Aorta (tissue), 5 donors: ENCODE measurements at places on chromosomes 12 and 14.

DNA sequence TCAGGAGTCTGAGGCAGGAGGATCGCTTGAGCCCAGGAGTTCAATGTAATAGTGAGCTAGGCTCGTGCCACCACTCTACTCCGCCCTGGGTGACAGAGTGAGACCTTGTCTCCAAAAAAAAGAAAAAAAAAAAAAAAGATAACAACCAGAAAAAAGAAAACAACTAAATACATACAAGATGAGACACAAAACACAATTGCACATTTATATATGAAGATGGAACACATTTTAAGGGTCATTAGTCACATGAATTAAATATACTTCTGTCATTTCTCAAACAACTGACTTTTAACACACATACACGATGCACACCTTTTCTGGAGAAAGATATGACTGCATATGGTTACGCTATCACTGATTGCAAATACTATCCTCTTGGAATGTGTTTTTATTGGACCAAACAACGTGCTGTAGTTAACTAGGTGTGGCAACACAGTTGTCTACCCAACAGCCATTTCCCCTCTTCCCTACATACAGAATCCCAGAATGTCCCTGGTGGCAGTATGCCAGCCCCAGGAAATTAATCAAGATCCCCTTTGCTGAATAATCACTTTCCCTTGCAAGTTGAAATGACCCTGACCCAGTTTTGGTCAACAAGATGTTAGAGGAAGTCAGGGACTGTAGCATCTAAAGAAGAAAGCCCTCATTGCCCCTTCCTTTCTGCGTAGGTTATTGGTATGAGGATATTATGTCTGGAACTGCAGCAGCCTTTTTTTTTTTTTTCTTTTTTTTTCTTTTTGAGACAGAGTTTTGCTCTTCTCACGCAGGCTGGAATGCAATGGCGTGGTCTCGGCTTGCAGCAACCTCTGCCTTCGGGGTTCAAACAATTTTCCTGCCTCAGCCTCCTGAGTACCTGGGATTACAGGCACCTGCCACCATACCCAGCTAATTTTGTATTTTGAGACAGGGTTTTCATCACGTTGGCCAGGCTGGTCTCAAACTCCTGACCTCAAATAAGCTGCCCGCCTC, 5.6 kb upstream of the MYL6B start:
- no peaks in the 10 kb centered on the region for H3K27me3 ChIP-seq
- no peak overlapping the region for H3K27ac ChIP-seq
- H3K4me3 ChIP-seq = no peak overlapping the region
- DNase-seq = no peak
- H3K4me1 ChIP-seq = no peaks in the 10 kb centered on the region
- no peaks in the 10 kb centered on the region for H3K36me3 ChIP-seq

- H3K4me1 ChIP-seq = no peaks in the 10 kb centered on the region
- H3K27me3 ChIP-seq = no peaks in the 10 kb centered on the region
- no peak for DNase-seq
- no peak overlapping the region for H3K4me3 ChIP-seq
- H3K27ac ChIP-seq = no peak overlapping the region
- no peaks in the 10 kb centered on the region for H3K36me3 ChIP-seq
These were observed 49.2 kb upstream of the ERGIC2 start for GRCh38 chr12:29429999-29430715.

GRCh38 chr12:122031342-122032216, 9.9 kb downstream of the BCL7A start:
- no peaks in the 10 kb centered on the region for H3K4me1 ChIP-seq
- no peaks in the 10 kb centered on the region for H3K27me3 ChIP-seq
- DNase-seq = peak; percentile 57

- H3K27me3 ChIP-seq = no peaks in the 10 kb centered on the region
- H3K4me1 ChIP-seq = no peaks in the 10 kb centered on the region
- no peak for DNase-seq
- no peak overlapping the region for H3K27ac ChIP-seq
- H3K36me3 ChIP-seq = no peaks in the 10 kb centered on the region
- no peak overlapping the region for H3K4me3 ChIP-seq
These were observed 36.2 kb upstream of the TMX1 start for GRCh38 chr14:51203881-51204280.

DNA sequence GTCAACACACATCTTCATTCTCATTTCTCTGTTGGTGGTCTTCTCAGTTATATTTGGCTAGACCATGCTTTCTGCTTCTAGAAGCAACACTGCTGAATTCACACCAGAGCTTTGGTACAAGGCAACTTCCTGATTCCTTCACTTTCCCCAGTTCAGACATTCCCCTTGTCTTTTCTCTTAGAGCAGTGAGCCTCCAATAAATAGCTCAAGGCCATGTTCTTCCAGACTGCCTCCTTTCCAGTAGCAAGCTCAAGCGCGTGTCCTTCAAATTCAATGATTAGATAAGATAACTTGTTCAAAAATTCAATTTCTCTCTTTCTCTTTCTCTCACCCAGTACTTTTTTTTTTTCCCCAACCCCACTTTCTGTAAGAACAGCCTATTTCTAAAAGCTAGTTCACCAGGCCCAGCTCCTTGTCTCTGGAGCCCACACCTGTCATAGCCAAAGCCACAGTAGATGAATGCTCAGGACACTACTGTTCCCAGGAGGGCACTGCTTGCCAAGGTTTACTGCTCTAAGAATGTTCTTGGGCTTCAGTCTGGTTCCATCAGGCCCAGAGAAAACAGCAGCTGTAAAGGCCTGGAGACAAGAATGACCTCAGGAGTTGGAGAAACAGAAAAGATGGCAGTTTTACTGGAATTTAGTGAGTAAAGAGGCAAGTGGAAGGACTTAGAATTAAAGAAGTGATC, 17.7 kb downstream of the TBK1 start:
- H3K27me3 ChIP-seq = no peaks in the 10 kb centered on the region
- H3K4me1 ChIP-seq = no peaks in the 10 kb centered on the region
- no peak overlapping the region for H3K4me3 ChIP-seq
- DNase-seq = no peak
- H3K36me3 ChIP-seq = peaks cover 6% of the 10 kb centered on the region
- H3K27ac ChIP-seq = peak overlapping the region; percentile 17

- H3K36me3 ChIP-seq = no peaks in the 10 kb centered on the region
- DNase-seq = no peak
- peak overlapping the region; percentile 17 for H3K27ac ChIP-seq
- no peak overlapping the region for H3K4me3 ChIP-seq
- no peaks in the 10 kb centered on the region for H3K27me3 ChIP-seq
These were observed 30.5 kb downstream of the ANAPC7 start for GRCh38 chr12:110373025-110373424.

- no peak for DNase-seq
- no peak overlapping the region for H3K4me3 ChIP-seq
- H3K27ac ChIP-seq = no peak overlapping the region
- H3K27me3 ChIP-seq = no peaks in the 10 kb centered on the region
- H3K36me3 ChIP-seq = no peaks in the 10 kb centered on the region
These were observed 20.1 kb downstream of the CGRRF1 start for GRCh38 chr14:54529811-54530210.

GRCh38 chr12:39824505-39825212, 205.1 kb upstream of the ABCD2 start:
- H3K36me3 ChIP-seq = no peaks in the 10 kb centered on the region
- H3K4me3 ChIP-seq = no peak overlapping the region
- DNase-seq = no peak

DNA sequence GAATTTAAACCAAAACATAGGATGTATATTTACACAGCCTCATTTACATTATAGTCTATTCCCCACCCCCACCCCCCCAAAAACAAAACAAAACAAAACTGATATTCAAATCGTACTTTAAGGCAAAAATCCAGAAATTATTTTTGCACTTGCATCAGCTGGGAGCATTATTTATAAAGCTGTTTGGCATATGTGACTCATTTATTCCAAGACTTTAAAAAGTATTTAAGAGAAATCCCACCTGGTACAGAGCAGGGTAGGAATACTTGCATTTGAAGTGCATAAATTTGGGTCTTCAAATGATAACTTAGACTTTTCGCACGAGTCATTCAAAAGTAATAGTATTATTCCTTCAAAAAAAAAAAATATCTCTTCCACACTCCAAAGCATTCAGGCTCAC, 1.1 kb downstream of the KLHL28 start:
- peak overlapping the region; percentile 77 for H3K4me3 ChIP-seq
- H3K4me1 ChIP-seq = peaks cover 6% of the 10 kb centered on the region
- no peak for DNase-seq
- H3K36me3 ChIP-seq = no peaks in the 10 kb centered on the region
